ENCODE measurements at places on chromosomes 6 and 20.

GRCh38 chr6:70669133-70669532, 1.4 kb downstream of the SMAP1 start:
- no peak for DNase-seq

DNA sequence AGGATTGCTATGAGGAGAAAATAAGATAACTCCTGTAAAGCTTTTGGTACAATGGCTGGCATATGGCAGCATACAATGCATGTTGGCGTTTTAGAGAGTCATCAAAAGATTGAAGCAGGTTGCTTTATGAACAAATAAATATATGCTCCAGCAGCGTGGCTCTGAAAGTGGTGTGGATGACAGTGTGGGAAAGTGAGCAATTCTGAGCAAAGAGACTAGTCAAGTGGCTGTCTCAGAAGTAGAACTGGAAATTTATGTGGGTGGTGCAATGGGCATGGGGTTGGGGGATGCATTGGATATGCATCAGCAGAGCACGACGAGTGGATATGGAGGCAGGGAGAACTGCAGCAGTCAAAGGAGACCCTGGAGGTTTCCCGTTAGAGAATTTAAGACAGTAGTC, 66.2 kb upstream of the PHACTR2 start:
- DNase-seq = no peak

GRCh38 chr6:14665827-14666724, 548.5 kb downstream of the CD83 start:
- DNase-seq = peak; percentile 65

- no peak for DNase-seq
Measured at GRCh38 chr6:109097661-109098060, 2.4 kb downstream of the CEP57L1 start.

- no peak for DNase-seq
Measured at GRCh38 chr6:69005199-69005598, 370.1 kb downstream of the ADGRB3 start.

DNA sequence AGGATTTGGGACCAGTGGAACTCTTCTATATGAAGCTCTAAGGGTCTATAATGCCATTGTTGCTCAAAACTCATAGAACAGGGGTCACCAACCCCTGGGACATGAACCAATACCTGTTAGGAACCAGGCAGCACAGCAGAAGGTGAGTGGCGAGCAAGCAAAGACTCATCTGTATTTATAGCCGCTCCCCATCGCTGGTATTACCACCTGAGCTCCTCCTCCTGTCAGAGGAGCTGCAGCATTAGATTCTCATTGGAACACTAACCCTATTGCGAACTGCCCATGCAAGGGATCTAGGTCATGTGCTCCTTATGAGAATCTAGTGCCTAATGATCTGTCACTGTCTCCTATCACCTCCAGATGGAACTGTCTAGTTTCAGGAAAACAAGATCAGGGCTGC, 237.5 kb downstream of the C6orf118 start:
- DNase-seq = no peak

- peak; percentile 58 for DNase-seq
Measured at GRCh38 chr6:147204060-147204785, at the start of gene STXBP5. TSS of gene STXBP5 (plus strand) at chr6:147204417. CDS start at chr6:147204533, 116 bp downstream.

DNA sequence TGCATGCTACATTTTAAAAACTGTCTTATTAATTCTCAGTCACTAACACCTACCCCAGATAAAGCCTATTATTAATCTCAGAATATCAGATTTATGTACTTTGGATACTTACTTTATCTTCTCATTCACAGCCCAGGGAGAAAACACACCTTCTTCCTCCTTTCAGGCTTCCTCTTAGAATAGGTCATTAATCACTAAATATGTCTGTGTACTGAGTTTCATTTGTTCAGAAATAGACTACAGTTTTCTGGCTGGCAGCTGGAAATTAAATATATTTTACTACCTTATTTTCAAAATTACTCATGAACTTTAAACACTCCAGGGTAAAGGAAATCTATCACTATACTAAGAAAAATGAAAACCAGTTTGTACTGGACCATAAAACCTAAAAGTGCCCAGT, 147.7 kb upstream of the DST start:
- no peak for DNase-seq

DNA sequence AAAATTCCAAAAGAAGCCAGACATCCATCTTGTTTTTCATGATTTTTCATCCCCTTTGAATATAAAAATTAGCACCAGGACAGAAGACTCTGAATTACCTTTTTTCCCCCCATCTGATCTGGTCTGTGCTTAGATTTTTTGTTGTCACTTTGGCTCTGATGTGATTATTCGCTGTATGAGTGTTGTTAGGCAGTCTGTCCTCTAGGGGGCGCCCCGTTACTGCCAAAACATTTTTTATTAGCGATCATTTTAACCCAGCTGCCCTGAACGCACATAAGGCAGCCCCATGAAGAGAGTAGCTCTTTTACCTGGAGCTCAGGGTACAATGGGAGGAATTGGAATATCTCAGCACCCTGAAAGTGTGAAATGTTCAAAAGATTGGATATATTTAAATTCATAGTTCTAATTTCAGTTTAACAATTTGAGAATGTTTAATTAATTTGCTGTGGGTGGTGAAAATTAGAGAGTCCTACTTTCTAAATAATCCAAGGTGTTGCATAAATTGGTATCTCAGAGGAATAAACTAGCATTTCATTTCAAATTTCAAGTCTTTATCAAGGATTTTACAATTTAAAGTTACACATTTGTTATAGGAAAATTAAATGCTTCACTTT, 60.8 kb downstream of the PRPH2 start:
- peak; percentile 85 for DNase-seq

GRCh38 chr6:139888681-139889122, 514.3 kb upstream of the CITED2 start:
- no peak for DNase-seq

- no peak for DNase-seq
Measured at GRCh38 chr20:37381621-37382471, 35.9 kb downstream of the SRC start.

DNA sequence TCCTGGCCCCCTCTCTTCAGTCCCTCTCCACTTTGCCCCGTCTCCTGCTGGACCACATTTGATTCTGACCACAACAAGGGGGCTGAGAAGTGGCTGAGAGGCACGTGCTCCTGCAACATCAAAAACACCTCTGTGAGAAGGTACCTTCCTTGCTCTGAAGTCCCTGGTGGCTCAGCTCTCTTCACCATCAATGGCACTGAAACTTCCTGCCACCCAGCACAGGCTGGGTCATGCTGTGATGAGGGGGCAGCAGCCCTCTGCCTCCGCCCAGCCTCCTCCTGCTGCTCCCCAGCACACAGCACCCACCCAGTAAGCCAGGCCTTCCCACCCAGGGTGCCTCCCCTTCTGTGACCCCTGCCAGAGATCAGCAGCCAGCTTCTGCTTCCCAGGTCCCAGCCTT, 10.3 kb downstream of the ZMYND8 start:
- DNase-seq = no peak

GRCh38 chr6:150894935-150895552, 29.5 kb downstream of the MTHFD1L start:
- peak; percentile 36 for DNase-seq

DNA sequence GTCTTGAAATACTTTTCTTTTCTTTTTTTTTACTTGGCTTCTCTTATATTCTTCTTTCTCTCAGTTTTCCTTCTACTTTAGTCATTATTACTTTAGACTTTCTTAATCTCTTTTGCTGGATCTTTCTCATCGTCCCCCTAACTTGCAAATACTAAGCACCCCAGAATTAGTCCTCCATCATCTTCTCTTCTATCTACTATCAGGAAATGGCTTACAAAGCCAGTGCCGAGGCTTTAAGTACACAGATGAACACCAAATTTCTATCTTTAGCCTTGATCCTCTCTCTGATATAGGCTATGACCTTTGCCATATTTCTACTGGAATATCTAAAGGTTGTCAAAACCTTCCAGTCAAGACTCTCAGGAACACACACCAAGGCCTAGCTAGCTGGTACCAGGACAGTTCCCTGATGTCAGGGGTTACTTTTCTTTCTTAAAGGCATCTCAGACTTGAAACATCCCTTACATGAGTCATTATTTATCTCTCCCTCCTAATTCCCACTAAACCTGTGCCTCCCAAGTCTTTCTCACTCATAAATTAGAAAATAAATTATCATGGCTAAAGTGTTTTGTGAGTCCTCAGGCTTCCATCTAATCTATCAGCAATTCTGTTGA, 278.6 kb upstream of the TCF21 start:
- DNase-seq = no peak

DNA sequence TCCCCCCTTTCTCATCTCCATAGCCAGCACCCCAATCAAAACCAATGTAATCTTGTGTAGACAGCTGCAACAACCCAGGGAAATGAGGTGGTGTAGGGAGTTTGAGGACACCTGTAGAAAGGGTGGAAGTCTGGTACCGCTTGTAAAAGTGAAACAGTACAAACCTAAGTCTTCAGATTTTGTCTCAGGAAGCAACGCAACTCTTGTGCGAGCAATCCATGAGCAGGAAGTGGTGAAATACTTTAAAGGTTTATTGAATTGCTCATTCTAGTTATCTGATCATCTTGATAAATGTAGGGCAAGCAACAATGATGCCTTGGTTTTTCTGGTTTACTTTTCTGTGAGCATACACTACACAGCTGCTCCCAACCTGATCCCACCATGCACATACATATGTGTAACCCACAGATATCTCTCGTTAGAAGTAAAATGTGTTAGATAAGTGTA, 71.1 kb upstream of the THEMIS start:
- DNase-seq = peak; percentile 43

GRCh38 chr20:32792316-32792715, 27.4 kb upstream of the MAPRE1 start:
- peak; percentile 42 for DNase-seq

GRCh38 chr6:37637562-37638413, 59.9 kb downstream of the MDGA1 start:
- DNase-seq = no peak

- DNase-seq = no peak
Measured at GRCh38 chr20:3541887-3542721, 71.3 kb downstream of the ATRN start.

DNA sequence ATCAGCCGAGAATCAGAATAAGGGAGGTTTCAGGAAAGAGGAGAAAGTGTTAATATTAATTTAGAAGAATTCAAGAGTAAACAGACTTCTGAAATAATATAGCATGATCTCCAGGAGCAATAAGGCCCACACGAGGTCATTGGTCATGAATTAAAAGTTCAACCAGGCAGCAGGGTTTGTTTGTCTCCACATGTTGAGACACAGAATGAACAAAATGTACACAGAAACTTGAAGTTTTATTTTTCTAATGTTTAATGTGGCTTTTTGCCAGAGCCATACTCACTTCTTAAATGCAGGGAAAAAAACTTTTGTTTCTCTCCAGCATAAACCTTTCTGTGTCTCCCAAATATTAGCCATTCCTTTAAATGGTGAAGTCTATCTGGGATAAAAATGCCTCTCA, 504.5 kb downstream of the HDGFL1 start:
- no peak for DNase-seq

DNA sequence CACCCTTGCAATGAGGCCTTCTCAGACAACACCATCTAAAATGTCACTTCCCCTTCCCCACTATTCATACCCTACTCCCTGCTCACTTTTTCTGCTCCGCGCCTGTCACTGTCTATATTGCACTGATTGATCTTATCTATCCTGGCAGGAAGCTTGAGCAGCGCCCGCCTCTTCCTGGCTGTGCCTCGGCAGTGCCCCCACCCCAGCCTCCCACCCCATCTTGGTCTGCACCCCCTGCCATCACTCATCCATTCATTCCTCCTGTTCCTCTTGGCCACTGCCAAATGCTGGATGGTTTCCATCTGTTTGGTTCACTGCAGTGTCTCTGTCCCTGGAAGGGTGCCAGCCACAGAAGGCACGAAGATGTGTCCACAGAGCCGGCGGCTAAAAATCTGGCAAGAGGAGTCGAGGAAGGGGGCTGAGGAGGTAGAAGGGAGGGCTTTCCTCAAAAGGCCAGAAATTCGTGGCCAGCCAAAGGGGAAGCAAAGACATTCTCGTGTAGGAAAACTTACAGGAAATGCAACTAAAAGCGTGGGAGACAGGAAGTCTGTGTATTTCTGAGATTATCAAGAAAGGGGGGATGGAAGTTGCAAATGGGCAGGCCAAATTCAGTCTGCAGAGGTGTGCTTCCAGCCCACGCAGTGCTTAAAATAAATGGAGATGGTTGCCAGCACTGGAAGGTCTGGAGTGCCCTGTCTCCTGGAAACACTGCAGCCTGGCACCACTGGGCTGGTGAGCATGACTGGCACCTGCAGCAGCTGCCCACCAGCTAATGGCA, 27.6 kb downstream of the SYNJ2 start:
- peak; percentile 30 for DNase-seq

- DNase-seq = no peak
Measured at GRCh38 chr20:20391766-20392165, 23.9 kb downstream of the INSM1 start.

DNA sequence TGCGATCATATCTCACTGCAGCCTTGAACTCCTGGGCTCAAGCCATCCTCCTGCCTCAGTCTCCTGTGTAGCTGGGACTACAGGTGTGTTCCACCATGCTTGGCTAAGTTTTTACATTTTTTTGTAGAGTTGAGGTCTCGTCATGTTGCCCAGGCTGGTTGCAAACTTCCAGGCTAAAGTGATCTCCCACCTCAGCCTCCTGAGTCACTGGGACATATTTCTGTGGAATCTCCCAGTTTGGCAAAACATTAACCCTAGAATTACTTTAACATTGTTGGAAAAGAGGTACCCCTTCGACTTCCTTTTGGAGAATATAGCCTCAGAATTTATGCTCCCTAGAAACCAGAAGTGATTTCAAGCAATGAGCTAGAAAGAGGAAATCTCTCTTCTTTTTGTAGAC, 57.2 kb downstream of the SHLD1 start:
- DNase-seq = no peak

DNA sequence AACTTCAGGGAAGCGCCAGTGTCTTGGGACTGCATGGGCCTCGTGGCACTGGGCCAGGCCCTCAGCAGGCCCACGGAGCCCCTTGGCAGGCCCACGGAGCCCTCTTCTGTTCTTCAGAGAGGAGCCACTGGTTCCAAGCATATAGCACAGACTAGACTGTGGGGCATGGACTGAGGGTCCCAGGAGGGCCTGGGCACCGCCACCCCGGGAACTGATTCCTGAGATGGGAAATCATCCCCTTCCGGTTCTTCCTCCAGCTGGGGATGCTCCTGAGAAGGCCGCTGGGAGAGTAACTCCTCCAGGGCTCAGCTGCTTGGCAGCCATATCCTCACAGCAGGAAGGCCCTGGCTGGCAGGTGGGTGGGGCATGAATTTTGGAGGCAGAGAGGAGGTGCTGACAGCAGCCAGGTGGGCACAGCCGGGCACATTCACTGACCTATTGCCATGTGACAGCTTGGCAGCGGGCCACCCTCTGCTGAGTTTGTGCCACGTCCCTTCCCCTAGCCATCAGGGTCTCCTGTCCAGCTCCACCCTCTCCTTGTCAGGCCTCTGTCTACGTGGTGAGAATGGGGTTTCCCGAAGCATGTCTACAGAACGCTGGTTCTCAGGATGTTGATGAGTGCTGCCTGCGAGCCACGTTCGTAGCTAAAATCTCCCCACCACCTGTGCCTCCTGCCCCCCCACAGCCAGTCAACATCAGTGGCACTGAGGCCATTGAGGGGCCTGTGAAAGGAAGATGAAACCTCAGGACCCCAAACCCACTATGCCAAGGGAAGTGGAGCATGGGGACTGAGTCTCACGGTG, 152.1 kb downstream of the TAF4 start:
- DNase-seq = no peak

Measured in activated CD4-positive, alpha-beta T cell treated with anti-CD3 and anti-CD28 coated beads, Interleukin-2, amount 50 U/mL, for 48 hours (primary cell).